ENCODE measurements at places on chromosomes 4 and X. TPM values are rescaled to one million over a fixed set of nuclear protein-coding genes. Genes with fewer than 3 reads are reported as not detected.

CLNK gene
- polyA plus RNA-seq, result not detected

RTL5 gene
- 1.5 TPM for polyA plus RNA-seq

DNA sequence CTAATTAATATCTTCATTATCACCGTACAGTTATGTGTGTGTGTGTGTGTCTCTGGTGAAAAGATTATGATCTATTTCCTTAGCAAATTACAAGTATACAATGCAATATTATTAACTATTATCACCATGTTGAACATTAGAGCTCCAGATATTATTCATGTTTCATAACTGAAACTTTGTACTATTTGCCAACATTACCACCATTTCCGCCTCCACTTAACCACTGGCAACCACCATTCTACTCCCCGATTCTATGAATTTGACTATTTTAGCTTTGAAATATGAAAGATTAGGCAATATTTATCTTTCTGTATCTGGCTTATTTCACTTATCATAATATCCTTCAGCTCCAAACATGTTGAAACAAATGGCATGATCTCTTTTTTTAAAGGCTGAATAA, 717.9 kb downstream of the ARAP2 start:
- no peaks in the 10 kb centered on the region for H3K36me3 ChIP-seq
- no peak overlapping the region for H3K4me3 ChIP-seq
- no peaks in the 10 kb centered on the region for H3K27me3 ChIP-seq
- DNase-seq, result no peak

GRCh38 chrX:39063037-39063436, 261.8 kb downstream of the MID1IP1 start:
- H3K36me3 ChIP-seq, result no peaks in the 10 kb centered on the region
- no peak overlapping the region for H3K4me3 ChIP-seq
- H3K27me3 ChIP-seq, result no peaks in the 10 kb centered on the region

DNA sequence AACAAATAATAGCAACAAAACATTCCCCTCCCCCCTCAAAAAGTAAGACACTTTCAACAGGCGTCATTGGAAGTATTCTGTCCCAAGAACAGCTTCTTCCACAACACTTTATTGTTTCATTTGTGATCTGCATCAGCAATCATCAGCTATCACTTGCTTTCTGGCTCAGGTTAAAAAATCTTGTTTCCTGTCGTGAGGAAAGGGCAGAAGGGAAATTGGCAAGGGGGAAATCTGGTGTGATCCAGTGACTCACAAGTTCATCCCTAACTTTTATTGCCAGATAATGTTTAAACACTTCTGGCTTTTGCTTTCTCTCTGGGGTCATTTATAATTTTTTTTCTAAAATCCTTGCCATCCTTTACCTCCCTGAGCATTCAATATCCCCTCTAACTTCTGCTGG, 247.4 kb upstream of the GIMD1 start:
- H3K4me3 ChIP-seq, result no peak overlapping the region
- peaks cover 23% of the 10 kb centered on the region for H3K4me1 ChIP-seq
- peak; percentile 11 for DNase-seq
- no peaks in the 10 kb centered on the region for H3K36me3 ChIP-seq

DNA sequence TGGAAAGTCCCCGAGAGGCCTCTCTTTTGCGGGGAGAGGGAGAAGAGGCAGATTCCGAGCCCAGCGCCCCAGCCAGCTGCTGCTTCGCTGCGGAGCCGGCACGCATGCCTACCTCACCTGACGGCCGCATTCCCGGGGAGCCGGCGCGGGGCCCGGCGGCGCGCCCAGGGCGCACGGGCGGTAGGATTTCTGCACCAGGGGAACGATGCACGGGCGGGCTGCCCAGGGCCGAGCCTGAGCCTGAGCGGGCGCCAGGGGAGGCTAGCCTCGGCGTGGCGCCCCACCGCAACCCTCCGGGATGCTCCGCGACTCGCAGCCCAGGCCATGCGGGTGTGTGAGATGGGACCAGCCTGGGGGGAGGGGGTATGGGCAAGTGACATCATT, 81.3 kb upstream of the SCML1 start:
- peak overlapping the region; percentile 64 for H3K4me3 ChIP-seq
- no peak overlapping the region for H3K27ac ChIP-seq
- H3K36me3 ChIP-seq, result no peaks in the 10 kb centered on the region
- peak; percentile 17 for DNase-seq
- H3K4me1 ChIP-seq, result no peaks in the 10 kb centered on the region
- H3K27me3 ChIP-seq, result no peaks in the 10 kb centered on the region

GRCh38 chr4:41883988-41884734, 51.1 kb upstream of the TMEM33 start:
- DNase-seq, result no peak
- H3K4me1 ChIP-seq, result no peaks in the 10 kb centered on the region
- no peak overlapping the region for H3K27ac ChIP-seq
- H3K36me3 ChIP-seq, result no peaks in the 10 kb centered on the region

DNA sequence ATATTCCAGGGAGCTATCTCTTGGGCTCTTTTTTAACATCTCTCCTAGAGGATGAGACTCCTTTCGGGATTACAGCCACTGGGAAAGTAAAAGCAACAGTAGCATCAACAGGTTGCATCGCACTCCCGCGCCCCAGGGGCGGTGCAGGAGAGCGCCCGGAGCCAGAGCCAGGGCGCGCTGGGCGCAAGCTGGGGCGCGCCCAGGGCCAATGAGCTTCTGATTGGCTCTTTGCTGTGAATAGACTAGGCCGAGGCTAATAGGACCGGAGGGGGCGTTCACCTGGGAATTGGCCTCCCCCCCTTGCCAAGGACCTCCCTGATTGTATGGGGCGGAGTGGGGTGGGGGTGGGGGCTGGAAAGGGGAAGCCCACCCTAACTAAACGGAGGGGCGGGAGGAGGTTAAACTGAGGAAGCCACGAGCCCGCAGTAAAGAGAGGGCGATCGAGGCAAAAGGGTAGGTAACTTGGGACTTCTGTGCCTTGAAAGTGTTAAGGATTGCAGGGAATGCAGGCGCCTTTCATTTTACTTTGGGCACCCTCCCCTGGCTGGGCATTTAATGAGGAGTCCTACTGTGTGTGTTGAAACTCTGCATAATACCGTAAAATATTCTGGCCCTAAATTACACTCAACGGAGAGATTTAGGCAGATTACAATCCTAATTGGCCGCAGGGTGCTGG, 1.1 kb upstream of the ATOH1 start:
- no peak overlapping the region for H3K27ac ChIP-seq
- H3K36me3 ChIP-seq, result no peaks in the 10 kb centered on the region
- H3K27me3 ChIP-seq, result peaks cover 66% of the 10 kb centered on the region
- H3K4me1 ChIP-seq, result no peaks in the 10 kb centered on the region
- no peak overlapping the region for H3K4me3 ChIP-seq

DNA sequence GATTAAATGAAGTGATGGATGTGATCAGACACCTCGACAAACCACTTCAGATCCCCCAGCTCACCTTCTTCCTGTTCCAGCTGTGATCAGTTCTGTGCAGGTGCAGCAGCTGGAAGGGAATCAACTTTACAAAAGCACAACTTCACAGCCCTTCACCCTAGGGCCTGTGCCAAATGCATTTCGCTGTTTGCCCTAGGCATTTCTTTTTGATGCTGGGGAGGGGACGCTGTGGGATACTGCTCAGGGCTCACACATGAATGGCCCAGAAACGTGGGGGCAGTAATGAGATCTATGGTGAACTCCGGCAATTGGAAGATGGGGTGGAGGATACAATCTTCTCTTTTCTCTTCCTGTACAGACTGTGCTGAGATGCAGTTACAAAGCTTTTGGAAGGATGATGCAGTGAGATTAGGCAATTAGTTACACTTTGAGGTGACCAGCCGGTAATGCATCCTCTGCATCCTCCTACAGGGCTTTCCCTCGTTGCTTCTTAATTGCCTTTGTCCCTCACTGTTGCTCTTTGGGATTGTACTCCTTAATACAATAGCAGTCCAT, 215.1 kb upstream of the PITX2 start:
- H3K4me1 ChIP-seq, result peaks cover 16% of the 10 kb centered on the region
- H3K4me3 ChIP-seq, result no peak overlapping the region
- H3K36me3 ChIP-seq, result no peaks in the 10 kb centered on the region
- H3K27me3 ChIP-seq, result no peaks in the 10 kb centered on the region

PHOX2B gene
- not detected for polyA plus RNA-seq

STOX2 gene
- polyA plus RNA-seq, result not detected

JADE1 gene
- 32.1 TPM for polyA plus RNA-seq

GRCh38 chrX:39388730-39389129, 587.5 kb downstream of the MID1IP1 start:
- DNase-seq, result no peak
- no peak overlapping the region for H3K27ac ChIP-seq
- H3K36me3 ChIP-seq, result no peaks in the 10 kb centered on the region

GRCh38 chr4:149997881-149998421, 80.3 kb upstream of the DCLK2 start:
- no peak overlapping the region for H3K4me3 ChIP-seq
- peaks cover 23% of the 10 kb centered on the region for H3K4me1 ChIP-seq
- no peaks in the 10 kb centered on the region for H3K36me3 ChIP-seq

DNA sequence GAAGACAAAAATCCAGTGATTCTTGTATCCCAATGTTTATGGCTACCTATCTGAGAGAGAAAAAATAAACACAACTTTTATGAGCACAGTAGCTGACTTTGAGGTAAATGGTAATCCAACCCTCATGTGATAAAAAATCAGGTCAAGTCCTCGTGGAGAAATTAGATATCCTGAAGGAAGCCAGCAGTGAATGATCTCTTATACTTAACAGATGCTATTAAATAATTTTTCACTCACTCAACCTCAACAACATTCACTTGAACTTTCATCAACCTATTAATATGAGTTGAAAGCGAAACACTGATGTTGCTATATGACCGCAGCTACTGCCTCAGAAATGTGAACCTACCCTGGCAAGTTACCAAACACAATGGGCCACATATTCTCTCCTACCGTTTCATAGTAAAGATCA, 105.4 kb downstream of the GPC3 start:
- no peaks in the 10 kb centered on the region for H3K27me3 ChIP-seq
- no peak overlapping the region for H3K27ac ChIP-seq
- H3K4me3 ChIP-seq, result no peak overlapping the region
- no peaks in the 10 kb centered on the region for H3K4me1 ChIP-seq

DNA sequence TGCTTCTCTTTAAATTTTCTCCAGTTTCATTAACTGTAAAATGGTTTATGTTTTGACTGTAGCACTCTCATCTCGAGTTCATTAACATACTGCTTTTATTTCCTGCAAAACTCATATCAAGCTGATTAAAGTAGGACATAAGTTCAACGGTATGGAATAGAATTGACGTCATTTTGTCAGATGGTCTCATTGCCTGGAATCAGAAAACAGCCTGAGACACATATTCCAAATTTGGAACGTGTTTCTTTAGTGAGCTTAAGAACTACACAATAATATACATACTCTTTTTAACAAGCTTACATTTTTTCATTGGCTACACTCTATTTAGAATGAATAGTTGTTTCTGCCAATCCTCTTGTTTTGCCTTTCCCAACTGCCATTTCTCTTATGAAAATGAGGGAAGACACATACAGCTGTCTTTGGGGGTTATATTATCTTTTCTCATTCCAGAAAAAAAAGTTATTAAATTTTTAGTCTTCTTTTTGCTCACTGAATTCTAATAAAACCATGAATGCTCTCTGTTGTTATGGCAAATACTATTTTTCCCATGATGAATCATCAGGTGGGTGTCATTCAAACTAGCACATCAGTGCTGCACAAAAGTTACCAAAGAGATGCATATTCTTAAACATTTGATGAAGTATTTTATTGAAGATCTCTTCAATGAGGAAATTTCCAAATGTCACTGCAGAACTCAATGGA, 162.8 kb downstream of the GABRB1 start:
- no peak for DNase-seq
- no peaks in the 10 kb centered on the region for H3K4me1 ChIP-seq
- no peak overlapping the region for H3K4me3 ChIP-seq
- H3K36me3 ChIP-seq, result no peaks in the 10 kb centered on the region
- H3K27me3 ChIP-seq, result no peaks in the 10 kb centered on the region

DNA sequence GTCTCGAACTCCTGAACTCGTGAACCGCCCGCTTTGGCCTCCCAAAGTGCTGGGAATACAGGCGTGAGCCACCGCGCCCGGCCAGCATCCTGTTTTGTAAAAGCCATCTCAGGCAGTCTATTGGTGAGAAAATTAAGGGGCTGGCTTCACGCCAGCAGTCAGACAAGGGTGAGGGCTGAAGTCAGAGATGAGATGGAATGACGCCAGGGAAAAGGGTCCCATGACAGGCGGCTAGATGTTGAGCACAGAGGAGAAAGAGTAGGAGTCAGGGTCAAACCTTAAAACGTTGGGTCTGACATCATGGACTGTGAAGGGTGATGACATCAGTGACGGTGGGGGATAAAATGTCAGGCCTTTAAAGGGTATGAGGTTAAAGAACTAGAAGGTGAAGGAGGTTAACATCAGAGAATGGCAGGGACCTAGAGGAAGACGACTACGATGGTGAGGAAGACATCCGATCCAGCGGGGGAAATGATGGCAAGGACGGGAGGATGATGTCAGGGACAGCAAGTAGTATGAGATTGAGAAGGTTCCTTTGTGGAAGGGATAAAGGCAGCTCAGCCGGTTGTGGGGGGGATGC, 504 bp upstream of the RBM3 start:
- no peaks in the 10 kb centered on the region for H3K27me3 ChIP-seq
- DNase-seq, result no peak
- peak overlapping the region; percentile 100 for H3K27ac ChIP-seq
- peaks cover 28% of the 10 kb centered on the region for H3K4me1 ChIP-seq
- H3K36me3 ChIP-seq, result peaks cover 36% of the 10 kb centered on the region

VCX3B gene
- polyA plus RNA-seq, result not detected

DNA sequence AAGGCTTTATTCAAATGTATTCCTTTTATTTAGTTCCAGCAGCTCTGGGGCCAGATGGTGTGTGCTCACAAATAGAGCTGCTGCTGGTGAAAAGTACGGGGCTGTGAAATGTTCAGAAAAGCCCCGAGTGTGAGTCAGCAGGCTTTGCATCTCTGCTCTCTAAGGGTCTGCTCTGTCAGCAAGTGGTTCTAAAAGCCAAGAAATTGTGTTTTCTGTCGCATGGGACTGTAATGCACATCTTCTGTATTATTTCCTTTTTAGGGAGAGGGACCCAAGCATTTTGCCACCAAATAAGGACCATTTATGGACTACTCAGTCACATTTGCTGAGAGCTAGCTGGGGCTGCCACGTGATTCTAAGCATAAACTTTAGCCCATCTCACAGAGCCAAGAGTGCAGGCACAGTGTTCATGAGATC, 82.9 kb upstream of the NHS start:
- H3K27me3 ChIP-seq, result no peaks in the 10 kb centered on the region
- no peaks in the 10 kb centered on the region for H3K36me3 ChIP-seq
- H3K4me3 ChIP-seq, result no peak overlapping the region
- no peaks in the 10 kb centered on the region for H3K4me1 ChIP-seq
- H3K27ac ChIP-seq, result no peak overlapping the region

GRCh38 chr4:7906171-7906701, 33.4 kb downstream of the AFAP1 start:
- H3K4me1 ChIP-seq, result peaks cover 85% of the 10 kb centered on the region
- peak; percentile 55 for DNase-seq
- peak overlapping the region; percentile 56 for H3K4me3 ChIP-seq
- H3K36me3 ChIP-seq, result no peaks in the 10 kb centered on the region
- no peaks in the 10 kb centered on the region for H3K27me3 ChIP-seq

DNA sequence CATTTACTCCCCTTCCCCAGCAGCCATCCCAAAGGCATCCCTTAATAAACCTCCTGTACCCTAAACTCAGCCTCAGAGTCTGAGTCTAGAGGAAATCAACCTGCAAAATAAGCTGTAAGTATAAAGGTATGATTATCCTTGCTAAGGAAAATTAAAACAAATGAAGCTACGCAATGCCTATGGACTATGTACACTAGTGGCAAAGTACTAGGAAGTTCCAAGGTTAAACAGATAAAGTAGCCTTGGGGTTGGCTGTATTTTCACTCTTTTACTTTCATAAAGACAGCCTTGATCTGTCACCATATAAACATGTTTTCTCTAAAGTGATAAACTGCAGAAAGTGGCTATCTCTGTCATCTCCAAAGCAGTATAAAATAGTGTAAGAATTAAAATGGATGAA, 35.9 kb downstream of the MAP3K15 start:
- H3K4me1 ChIP-seq, result no peaks in the 10 kb centered on the region
- DNase-seq, result no peak
- no peak overlapping the region for H3K27ac ChIP-seq

Measured in GM23248 (cell line).